ENCODE measurements at places on chromosomes 7 and 10. TPM values are rescaled to one million over a fixed set of nuclear protein-coding genes. Genes with fewer than 3 reads are reported as not detected.

GPR158 gene
- total RNA-seq, result 1.1 TPM

MCM10 gene
- 4.6 TPM for total RNA-seq

DENND2A gene
- 5.1 TPM for total RNA-seq

PPP1R17 gene
- not detected for total RNA-seq

GIMAP1 gene
- not detected for total RNA-seq

PLCE1 gene
- 19.2 TPM for total RNA-seq

ZNF365 gene
- total RNA-seq, result not detected

MRPL32 gene
- total RNA-seq, result 158 TPM

GIMAP6 gene
- 1.2 TPM for total RNA-seq

NUDT5 gene
- total RNA-seq, result 21.4 TPM

AS3MT gene
- not detected for total RNA-seq

AKR1C4 gene
- total RNA-seq, result not detected

DHTKD1 gene
- 19.0 TPM for total RNA-seq

SPAM1 gene
- total RNA-seq, result not detected

SLC26A3 gene
- not detected for total RNA-seq

ANXA8 gene
- total RNA-seq, result not detected

CFTR gene
- total RNA-seq, result 1.9 TPM

NDUFA5 gene
- 31.3 TPM for total RNA-seq

ATOH7 gene
- total RNA-seq, result not detected

GNAT3 gene
- total RNA-seq, result not detected

NANOS1 gene
- 5.1 TPM for total RNA-seq

DRGX gene
- not detected for total RNA-seq

MSS51 gene
- 6.1 TPM for total RNA-seq

ADRB1 gene
- total RNA-seq, result 1.7 TPM

DPP6 gene
- 9.2 TPM for total RNA-seq

RRP12 gene
- total RNA-seq, result 12.3 TPM

NPY4R gene
- total RNA-seq, result 22.9 TPM

TMEM139 gene
- total RNA-seq, result 0.89 TPM

LAMB1 gene
- total RNA-seq, result 137 TPM

PCBD1 gene
- total RNA-seq, result 52.1 TPM

ARL3 gene
- total RNA-seq, result 8.4 TPM

POLL gene
- 12.9 TPM for total RNA-seq

TMEM236 gene
- total RNA-seq, result not detected

TBC1D12 gene
- 163 TPM for total RNA-seq

PVRIG gene
- not detected for total RNA-seq

HYCC1 gene
- 23.9 TPM for total RNA-seq

IFIT1B gene
- not detected for total RNA-seq

CUTC gene
- 45.2 TPM for total RNA-seq

BMPER gene
- total RNA-seq, result 6.2 TPM

CDC14C gene
- total RNA-seq, result not detected

PITRM1 gene
- total RNA-seq, result 66.5 TPM

INHBA gene
- total RNA-seq, result 3.5 TPM

ITIH5 gene
- 24.4 TPM for total RNA-seq

ZNF853 gene
- 30.9 TPM for total RNA-seq
